ENCODE measurements at places on chromosomes 6 and 20. TPM values are rescaled to one million over a fixed set of nuclear protein-coding genes. Genes with fewer than 3 reads are reported as not detected.

The RIPPLY2 gene
- not detected for total RNA-seq

The NR2E1 gene
- not detected for total RNA-seq

The TCP11 gene
- not detected for total RNA-seq

The CENPQ gene
- 5.2 TPM for total RNA-seq

The TAPBP gene
- total RNA-seq: 212 TPM

The FKBP1C gene
- not detected for total RNA-seq

The PRDM13 gene
- total RNA-seq: not detected

- no peak for DNase-seq
These were observed 10.5 kb downstream of the CNKSR3 start for GRCh38 chr6:154499855-154500589.

- no peak for DNase-seq
These were observed 592.3 kb downstream of the PKHD1 start for GRCh38 chr6:51495096-51495495.

DNA sequence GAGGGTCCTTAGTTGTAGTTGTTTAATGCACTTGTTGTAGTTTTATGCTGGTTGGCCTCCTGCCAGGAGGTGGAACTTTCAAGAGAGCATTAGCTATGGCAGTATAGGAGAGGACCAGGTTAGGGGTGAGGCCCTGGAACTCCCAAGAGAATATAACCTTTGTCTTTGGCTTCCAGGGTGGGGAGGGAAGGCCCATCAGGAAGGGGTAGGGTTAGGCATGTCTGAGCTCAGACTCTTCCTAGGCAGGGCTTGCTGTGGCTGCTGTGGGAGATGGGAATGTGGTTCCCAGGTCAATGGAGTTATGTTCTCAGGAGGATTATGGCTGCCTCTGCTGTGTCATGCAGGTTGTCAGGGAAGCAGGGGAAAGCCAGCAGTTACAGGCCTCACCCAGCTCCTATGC is 20.0 kb upstream of the GABRR1 start:
- DNase-seq: no peak

DNA sequence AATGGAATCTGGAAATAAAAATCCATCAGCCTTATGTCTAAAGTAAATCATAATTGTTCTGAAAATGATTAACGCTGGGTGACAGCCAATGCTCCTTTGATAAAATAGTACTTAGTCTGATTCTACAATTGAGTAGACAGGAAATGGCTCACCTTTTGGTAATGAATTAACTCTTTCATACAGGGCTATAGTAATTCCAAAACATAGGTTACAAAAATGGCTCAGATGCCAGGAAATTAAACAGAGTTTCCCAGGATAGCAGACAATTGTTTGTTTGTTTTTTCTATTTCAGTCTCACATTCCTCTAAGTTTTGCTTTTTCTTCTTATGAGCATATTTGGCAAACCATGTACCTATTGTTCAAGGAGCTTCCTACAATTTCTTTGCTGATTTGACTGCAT is 257.2 kb upstream of the EPHA7 start:
- no peak for DNase-seq
